ENCODE measurements at places on chromosomes 3 and 15. TPM values are rescaled to one million over a fixed set of nuclear protein-coding genes. Genes with fewer than 3 reads are reported as not detected.

Gene PRSS50
- not detected for total RNA-seq

Gene COL7A1
- total RNA-seq, result 8.6 TPM

Gene IL17RE
- 1.5 TPM for total RNA-seq

Gene PPIP5K1
- total RNA-seq, result 12.1 TPM

DNA sequence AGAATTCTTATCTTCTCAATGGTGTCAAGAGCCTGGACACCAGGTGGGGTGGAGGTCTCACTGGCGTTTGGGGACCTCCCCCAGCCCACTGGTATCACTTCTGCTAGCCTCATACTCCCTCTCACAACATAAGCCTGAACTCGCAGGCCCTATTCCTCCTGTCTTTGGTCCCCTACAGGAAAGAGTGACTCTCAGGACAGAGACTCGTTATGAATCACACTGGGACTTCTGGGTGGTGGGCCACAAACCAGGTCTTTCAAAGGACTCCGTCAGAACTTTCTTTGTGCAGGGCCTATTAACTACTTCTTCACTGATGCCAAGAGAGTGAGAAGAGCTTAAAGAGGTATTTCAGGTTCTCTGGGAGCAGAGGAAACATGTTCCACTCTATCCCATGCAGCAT lies 100.4 kb downstream of the WDR76 start:
- no peak for DNase-seq

- no peak for DNase-seq
Measured at GRCh38 chr15:101038327-101039003, 119.3 kb downstream of the LRRK1 start.

DNA sequence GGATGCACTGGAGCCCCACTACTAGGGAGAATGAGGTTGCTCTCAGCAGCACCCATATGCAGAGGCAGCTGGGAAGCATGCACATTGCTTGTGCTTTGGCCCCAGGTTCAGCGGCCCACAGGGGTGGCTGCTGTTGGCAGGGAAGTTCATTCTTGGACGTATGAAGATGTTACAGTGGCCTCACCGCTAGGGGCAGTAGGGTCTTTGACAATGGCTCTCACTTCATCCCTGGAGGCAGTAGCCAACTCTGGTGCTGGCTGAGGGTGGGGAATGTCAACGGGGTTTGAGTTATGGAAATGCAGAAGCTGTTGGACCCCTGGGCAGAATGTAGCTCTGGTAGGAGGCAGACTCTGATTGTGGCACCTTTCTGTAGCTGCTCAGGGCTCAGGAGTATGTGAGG lies 279.9 kb downstream of the SCAPER start:
- DNase-seq, result no peak
